ENCODE measurements at places on chromosomes 7 and 10.

DNA sequence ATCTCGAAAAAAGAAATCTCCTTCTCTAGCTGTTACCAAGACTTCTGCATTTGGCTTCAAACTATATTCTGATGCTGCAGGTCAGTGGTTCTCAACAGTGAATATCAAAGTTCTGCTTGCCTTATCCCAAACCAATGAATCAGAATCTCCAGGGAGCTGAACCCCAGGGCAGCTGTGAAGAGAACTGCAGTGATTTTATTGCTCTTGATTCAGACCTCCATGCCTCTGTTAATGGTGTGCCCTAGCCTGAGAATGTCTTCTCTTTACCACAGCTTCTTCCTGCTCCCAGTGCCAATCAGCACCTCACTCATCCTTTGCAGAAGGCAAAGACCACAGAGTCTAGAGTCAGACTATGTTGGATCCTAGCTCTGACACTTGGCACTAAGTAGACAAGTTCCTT is 46.2 kb upstream of the MRLN start:
- no peak for DNase-seq

DNA sequence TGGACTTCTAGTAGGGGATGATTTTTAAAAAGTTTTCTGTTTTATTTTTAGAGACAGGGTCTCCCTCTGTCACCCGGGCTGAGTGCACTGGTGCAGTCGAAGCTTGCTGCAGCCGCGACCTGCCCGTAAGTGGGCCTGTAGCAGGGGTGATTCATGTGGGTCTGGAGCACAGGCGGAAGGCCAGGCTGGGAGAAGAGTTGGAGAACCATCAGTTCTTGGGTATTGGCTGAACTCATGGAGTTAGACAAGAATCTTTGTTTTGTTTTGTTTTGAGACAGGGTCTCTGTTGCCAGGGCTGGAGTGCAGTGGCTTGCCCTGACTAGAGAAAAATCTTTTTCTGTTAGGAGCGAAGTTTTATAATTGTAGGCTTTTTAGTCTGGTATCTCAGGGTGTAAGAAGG is 5.7 kb downstream of the SRRT start:
- DNase-seq = no peak

GRCh38 chr10:35643151-35644049 is 1.3 kb upstream of the FZD8 start:
- DNase-seq = peak; percentile 94

GRCh38 chr10:28624351-28624750 is 53.0 kb upstream of the BAMBI start:
- DNase-seq = no peak

GRCh38 chr7:22087861-22088260 is 142.2 kb upstream of the CDCA7L start:
- DNase-seq = no peak

- DNase-seq = no peak
Measured at GRCh38 chr7:45176886-45177731, 19.5 kb downstream of the RAMP3 start.

- no peak for DNase-seq
Measured at GRCh38 chr10:30420766-30421165, 13.2 kb upstream of the MAP3K8 start.

DNA sequence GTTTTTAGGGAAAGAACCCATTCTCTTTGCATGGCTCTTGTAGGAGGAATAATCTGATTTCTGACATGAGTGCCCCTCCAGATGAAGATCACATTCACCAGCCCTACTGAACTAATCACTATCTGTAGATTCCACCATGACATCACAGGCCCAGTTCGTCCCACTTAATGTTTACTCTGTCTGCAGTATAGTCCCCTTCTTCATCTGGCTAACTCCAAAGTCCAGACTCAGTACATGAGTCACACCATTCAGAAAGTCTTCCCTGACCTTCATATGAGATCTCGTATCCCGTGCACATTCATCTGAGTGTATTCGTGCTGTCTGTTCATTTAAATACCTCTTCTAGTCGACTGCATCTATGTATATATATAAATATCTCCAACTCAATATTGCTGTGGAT is 366.5 kb upstream of the AKR1E2 start:
- no peak for DNase-seq

- DNase-seq = no peak
Measured at GRCh38 chr7:41809116-41809515, 106.2 kb upstream of the INHBA start.

- DNase-seq = no peak
Measured at GRCh38 chr7:138926241-138926612, 55.0 kb downstream of the KIAA1549 start.

Data from upper lobe of left lung (tissue), 6 donors.